ENCODE measurements at places on chromosomes 7 and 10.

GRCh38 chr7:73526896-73527821, 5.1 kb upstream of the BAZ1B start:
- no peak for DNase-seq

DNA sequence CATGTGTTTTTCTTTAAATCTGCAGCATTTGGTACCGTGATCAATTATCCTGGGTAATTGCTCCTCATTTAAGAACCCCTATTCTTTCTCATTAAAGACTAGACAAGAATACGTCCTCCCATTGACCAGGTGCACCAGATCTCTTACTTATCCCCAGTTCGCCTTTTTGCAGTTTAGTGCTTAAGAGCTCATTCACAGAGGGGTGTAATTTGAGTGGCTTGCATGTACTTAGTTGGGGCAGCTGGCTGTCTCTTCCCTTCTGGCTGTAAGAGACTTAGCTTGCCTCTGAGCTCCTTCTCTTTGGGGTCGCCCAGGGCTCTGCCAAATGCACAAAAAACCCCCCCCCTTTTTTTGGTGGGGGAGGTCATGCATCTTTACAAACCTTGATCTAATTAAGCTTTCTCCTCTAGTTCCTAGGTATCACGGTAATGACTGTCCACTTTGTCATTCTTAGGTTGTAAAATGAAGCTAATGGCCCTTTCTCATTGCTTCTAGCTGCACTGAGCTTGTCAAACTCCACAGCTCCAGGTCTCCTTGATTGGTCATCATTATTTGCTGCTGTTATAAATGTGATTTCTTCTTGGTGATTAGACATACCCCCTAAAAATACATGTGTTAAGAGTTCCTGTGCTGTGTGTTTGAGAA, 26.3 kb downstream of the GAD2 start:
- peak; percentile 11 for DNase-seq

DNA sequence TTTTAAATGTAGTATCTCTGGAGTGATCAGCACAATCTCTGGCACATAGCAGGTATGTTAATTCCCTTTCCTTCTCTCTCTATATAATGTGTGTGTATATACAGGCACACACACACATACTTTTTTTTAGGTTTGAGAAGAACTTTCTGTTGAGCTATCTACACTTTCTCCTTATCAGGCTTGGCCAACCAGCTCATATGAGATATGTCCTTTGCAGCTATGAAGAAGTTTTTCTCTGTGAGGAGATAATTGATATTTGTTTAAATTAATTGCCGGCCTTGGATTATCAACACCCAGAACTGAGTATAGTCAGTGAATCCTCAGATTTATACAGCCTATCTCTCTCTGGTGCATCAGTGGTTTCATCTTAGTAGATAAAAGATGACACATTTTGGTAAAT, 2.3 kb upstream of the MCU start:
- no peak for DNase-seq

DNA sequence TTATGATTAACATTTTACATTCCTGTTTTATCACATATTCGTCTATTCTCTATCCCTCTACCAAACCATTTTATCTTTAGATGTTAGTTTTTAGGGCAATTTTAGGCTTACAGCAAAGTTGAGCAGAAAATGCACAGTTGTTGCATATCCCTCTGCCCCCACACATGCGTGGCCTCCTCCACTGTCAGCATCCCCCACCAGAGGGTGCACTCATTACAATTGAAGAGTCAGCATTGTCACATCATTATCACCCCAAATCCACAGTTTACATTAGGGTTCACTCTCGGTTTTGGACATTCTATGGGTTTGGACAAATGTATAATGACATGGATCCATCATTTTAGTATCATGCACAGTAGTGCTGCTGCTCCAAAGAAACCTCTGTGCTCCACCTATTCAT, 86.4 kb downstream of the WDR37 start:
- DNase-seq = no peak

DNA sequence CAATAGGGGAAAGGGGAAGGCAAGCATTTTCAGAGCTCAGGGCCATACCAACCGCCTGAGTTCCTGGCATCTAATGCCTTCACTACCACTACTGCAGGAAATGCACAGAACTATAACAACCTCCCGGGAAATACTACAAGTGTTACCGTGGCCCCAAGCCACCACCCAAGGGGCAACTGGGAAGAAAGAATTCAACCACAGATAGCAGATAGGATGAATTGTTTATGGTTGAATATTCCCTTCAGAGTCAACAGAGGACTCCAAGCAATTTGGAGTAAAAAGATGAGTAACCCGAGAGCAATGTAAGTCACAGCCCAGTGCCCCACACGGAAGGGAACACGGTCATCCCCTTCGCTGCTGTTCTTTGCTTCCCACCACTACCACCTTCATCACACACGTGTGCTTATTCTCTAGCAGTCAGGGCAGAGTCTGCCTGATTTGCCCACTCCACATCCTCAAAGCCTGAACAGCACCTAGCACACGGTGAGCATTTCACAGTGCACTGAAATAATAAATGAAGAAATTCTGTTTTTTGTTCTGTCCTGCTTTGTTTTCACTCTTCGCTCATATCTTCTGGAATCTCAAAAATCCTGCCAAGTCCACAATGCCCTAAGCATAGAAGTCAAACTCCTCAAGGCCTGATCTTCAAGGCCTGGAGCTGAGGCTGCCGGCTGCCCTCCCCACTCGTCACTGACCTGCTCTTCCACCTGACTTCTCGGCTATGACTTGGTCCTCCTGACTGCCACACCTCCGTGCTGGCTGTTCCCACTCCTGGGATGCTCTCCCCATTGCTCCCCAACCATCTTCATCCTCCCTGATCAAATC, 221.1 kb downstream of the KCNMA1 start:
- DNase-seq = no peak

DNA sequence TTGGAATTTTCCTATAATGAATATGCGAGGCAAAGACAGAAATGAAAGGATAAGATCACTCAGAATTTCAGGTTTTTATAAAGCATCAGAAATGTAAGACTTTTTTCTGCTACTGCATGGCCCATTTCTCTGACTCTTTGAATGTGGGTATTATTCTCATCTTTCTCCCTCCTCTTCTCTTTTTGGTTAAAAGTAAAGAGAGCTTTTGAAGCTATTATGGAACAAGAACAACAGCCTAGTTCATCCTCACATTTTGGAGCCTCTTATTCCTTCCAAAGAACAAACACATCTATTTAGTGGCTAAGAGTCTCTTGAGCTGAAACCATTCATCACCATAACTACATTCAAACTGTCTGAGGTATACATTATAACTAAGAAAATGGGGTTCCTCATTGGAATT, 19.4 kb upstream of the ATRNL1 start:
- DNase-seq = no peak

- no peak for DNase-seq
These were observed 114.1 kb upstream of the IGFBP3 start for GRCh38 chr7:46035166-46035565.

- DNase-seq = no peak
These were observed 184.7 kb downstream of the FRMD4A start for GRCh38 chr10:14146025-14146424.

GRCh38 chr10:24901686-24902399, 50.6 kb downstream of the PRTFDC1 start:
- no peak for DNase-seq

- DNase-seq = no peak
These were observed 3.4 kb downstream of the ENTPD1 start for GRCh38 chr10:95759233-95759826.

DNA sequence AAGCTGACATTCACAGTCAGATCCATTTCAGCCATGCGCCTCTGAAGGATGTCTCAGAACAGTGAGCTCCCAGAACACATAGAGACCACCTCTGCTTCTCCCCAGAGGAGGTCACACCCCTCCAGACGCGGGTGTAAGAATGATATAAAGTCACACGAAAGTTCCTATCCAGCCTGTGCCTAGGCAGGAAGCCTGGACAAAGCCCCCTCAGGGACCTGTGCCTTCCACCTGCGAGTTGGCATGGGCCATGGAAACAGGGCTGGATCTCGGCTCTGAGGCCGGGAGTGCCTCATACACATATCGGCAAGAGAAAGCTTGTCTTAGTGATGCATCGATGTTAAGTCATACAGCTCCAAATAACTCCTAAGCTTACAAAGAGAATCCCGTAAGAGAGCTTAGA, 5.0 kb downstream of the VIPR2 start:
- DNase-seq = no peak

DNA sequence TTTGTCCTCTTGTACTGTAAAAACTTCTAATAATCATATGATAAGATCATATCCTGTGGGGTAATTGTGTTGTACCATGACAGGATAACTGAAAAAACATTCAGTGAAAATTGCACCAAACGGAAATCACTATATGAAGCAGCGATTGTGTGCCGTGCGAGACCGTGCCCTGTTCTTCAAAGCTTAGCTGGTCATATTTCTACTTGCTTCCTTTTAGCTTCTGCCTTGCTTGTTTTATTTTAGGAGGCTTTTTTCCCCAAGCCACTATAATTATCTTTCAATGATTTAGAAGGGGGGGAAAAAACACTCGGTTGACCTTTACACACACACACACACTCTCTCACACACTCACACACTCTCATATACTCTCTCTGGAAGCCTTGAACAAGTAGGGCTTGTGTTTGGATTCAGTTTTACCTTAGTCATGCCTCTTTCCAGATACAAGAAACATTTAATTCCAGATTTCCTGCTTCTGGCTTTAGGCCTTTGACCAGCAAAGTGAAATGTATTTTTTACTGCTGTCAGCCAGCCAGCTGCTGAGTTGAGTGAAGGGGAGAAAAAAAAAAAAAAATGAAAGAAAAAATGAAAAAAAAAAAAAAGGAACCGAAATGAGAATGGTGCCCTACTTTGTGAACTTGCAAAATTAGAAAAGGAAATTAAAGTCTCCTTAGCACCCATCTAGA, 181.4 kb downstream of the ARID5B start:
- no peak for DNase-seq

GRCh38 chr10:95741807-95742467, 14.0 kb upstream of the ENTPD1 start:
- no peak for DNase-seq

GRCh38 chr7:25911738-25912607, 240.0 kb upstream of the NFE2L3 start:
- no peak for DNase-seq

DNA sequence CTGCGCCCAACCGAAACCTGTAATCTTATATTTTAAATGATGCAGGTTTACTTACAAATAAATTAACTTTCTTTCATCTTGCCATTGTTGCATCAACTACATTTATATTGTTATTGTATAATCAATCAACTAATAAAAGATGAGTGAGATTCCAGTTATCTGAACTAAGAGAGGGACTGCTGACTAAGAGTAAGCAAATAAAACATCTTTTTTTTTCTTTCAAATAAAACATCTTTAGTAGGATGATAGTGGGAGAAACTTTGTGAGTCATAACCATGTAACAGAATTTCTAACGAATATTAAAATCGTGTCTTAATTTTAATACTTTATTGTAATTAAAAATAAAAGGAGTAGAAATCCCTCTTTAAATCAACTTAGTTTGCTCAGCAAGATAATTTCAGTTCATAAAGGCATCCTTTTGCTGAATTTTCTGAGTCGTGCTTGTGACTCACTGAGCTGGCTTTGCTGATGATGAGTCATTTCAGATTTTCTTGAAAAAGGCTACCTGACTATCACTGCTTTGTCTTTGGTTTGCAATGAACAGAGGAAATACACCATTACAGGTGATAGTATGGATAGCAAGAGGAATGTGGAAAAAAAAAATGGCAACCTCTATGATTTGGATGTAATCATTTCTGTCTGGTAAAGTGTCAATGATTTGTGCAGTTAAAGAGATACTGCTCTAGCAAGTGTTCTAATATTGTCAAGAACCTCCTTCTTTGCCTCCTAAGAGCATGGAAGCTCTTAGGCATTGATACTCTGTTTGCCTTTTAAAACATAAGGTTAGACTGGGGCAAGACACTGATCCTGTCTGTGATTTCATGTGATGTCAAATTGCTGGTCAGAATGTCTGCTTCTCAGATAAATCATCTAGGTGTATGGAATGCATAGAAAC, 119.5 kb downstream of the GPR158 start:
- DNase-seq = no peak

- DNase-seq = peak; percentile 84
These were observed 10.3 kb downstream of the CRHR2 start for GRCh38 chr7:30671793-30672465.

DNA sequence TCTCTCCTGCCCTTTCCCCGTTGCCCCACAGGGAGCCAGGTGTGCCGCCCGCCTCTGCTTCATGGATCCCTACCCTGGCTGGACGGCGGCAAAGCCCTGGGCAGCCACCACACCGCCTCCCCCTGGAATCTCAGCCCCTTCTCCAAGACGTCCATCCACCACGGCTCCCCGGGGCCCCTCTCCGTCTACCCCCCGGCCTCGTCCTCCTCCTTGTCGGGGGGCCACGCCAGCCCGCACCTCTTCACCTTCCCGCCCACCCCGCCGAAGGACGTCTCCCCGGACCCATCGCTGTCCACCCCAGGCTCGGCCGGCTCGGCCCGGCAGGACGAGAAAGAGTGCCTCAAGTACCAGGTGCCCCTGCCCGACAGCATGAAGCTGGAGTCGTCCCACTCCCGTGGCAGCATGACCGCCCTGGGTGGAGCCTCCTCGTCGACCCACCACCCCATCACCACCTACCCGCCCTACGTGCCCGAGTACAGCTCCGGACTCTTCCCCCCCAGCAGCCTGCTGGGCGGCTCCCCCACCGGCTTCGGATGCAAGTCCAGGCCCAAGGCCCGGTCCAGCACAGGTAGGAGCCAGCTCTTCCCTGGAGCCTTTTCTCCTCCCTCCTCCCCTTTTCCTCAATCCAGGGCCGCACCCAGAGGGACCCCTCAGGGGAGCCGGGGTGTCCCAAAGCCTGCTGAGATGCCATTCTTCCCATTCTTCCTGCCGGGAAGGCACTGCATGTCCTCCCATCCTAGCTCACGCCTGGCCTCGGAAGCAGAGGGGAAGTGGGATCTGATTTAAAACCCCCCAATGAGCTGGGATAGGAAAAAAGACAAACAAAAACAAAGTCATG, 4.0 kb downstream of the GATA3 start:
- DNase-seq = no peak

- no peak for DNase-seq
These were observed 89.1 kb upstream of the KLF14 start for GRCh38 chr7:130823060-130823459.

DNA sequence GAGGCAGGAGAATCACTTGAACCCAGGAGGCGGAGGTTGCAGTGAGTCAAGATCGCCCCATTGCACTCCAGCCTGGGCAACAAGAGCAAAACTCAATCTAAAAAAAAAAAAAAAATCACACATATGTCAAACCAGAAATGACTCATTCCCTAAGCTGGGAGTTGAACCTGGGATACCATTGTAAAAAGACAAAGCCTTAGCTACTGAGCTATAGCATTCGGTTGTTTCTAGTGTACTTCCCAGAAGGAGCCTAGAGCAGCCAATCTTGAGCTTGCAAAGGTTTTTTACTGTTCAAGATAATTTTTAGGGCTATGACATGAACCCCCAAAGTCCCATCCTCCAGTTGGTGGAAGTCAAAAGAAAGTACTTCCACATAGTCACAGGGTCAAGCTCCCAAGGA, 87.9 kb downstream of the ZNF467 start:
- DNase-seq = no peak

DNA sequence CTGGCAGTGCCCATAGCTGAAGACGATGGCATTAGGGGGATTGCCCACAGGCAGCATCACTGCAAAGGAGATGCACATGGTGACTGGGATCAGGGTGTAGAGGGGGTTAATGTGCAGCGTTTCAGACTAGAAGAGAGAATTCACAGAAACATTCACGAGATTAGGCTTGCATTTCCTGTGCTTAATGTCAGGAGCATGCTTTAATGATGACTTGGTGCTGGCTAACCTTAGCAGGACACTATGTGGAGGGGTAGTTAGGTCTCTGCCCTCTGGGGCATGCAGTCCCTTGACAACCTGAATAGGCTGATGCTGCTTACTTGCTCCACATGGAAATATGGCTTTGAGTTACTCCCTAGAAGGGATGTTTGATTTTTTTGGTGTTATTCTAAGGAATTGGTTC, 21.8 kb downstream of the STMP1 start:
- DNase-seq = no peak

Measured in nephron progenitor cell (in vitro differentiated cells).